ENCODE measurements at places on chromosomes 3 and 15.
A peak's percentile ranks its signal among the peaks of the same experiment; 100 is the strongest.

DNA sequence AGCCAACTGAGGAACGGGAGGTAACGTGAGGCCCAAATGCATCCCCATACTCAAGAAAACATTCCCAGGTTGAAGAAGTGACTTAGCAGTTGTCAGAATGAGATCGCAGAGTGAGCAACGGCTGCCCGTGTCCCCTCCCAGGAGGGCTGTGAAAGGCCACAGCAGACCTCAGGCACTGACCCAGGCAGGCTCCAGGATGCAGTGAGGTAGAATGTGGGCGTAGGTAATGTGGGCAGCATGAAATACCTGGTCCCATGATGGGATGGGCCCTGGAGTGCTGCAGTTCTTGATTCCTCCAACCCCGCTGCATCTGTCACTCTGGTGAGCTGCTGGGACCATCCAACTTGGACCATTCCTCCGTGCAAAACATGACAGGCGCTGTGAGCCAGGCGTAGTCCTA lies 74.8 kb downstream of the NSMCE3 start:
- no peak for DNase-seq

DNA sequence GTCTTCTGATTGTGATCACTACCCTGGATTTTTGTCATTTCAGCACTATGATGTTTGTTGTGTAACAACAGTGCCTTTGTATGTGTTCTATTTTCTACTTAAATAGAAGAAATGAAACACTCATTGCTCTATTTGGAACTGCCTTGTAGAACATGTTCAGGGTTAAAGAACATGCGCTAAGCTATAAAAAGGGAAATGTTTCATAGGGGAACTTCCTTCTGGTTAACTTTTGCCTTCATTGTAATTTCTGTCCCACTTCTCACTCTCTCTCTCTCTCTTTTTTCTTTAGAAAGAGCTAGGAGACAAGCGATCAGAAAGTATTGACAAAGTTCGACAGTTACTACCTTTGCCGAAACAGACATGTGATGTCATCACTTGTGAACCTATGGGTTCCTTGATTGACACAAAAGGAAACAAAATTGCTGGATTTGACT lies at the start of gene P2RY12:
P2RY12 (minus strand) TSS at position 13 of the 434 bp plus-strand sequence. CDS start 45,908 bp downstream, outside the sequence.
- DNase-seq: no peak

GRCh38 chr3:124234852-124235252 lies 242.9 kb upstream of the ROPN1 start:
- DNase-seq: no peak

GRCh38 chr3:10764259-10765051 lies 51.6 kb upstream of the SLC6A11 start:
- DNase-seq: no peak

DNA sequence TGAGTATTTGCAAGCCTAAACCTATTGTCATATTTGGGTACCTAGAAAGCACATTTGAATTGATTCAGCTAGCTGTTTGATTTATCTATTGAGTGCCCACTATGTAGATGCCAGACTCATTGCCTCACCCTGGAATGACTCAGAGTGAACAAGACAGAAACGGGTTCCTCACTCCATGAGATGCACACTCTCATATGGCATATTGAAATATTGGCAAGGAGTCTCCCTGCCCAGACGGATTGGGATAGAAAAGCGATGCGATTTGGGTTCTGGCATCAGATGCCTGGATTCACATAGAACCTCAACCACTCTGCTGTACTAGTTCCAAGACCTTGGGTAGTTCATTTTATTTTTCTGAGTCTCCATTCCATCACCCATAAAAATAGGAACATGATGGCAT lies 22.5 kb downstream of the LRRN1 start:
- no peak for DNase-seq

- DNase-seq: no peak
Observed at GRCh38 chr3:153028381-153028780, 133.6 kb upstream of the RAP2B start.

DNA sequence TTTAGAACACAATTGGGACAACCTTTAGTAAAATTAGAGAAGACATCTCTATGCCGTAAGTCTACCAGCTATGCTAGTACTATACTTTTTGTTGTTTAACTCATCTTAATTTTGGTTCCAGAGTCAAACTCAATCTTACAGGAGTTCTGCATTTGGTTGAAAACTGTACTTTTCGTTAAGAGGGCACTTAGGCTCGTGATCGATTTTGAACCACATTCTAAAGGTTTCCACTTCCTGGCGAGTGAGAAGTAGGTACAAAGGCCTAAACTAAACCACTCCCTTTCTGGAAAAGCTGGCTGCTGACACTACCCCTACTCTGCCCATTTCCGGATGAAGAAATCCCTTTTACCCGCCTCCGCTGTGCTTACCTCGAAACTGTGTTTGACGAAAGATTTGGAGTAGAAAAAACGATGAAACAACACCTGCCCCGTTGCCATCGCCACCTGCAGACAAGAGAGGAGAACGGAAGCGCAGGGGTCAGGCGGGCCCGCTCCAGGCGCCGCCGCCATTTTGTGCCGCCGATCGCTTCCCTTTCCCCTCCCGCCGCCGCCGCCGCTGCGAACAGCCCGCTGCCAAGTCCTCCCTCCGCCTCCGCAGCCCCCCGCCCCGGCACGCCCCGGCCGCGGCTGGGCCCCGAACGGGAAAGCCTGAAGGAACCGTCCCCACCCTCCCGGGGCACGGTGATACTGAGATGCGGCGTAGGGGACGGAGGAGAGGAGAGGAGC lies 748 bp downstream of the CCNL1 start:
- DNase-seq: peak; percentile 56

DNA sequence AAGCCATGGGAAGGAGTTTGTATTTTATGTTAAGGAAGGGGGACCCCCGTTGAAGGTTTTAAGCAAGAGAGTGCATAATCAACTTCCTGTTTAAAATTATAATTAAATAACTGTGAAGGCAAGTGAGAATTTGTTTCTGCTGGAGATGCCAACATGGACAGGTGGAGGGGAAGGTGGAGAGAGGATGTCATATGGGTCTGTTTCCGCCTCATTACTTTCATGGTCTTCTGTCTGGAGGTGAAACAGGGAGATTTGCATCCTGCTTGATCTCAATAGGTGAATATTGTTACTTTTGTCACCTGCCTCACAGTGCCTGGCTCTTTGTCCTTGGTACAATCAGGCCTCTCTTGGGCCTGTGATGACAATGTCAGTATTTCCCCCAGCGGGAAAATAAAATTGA lies 300.6 kb upstream of the LMCD1 start:
- DNase-seq: no peak

GRCh38 chr15:64623347-64623996 lies 151.9 kb downstream of the RBPMS2 start:
- DNase-seq: no peak

DNA sequence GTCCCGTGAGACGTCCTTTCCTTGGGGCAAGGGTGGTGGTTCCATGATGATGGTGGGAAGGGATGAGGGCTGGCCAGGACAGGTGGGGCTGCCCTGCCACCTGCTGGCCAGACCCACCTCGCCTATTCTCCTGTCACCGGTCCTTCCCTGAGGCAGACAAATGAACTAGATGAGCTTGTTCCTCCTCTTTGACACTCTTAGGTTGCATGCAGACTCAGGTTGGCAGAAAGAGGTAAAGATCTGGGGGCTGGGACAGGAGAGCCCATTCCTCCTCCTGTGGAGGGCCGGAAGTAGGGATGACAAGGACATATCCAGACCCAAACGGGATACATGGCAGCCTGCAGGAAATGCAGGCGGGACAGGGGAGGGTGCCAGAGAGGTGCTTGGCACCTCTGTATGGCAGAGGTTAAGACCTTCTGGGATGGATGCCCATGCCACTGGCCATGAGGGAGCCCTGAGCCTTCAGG lies 38.6 kb downstream of the ACSBG1 start:
- DNase-seq: no peak

All from SW 1271 (cell line).